ENCODE measurements at places on chromosomes 2 and 18. TPM values are rescaled to one million over a fixed set of nuclear protein-coding genes. Genes with fewer than 3 reads are reported as not detected.

Gene KATNAL2
- polyA plus RNA-seq = 0.54 TPM

DNA sequence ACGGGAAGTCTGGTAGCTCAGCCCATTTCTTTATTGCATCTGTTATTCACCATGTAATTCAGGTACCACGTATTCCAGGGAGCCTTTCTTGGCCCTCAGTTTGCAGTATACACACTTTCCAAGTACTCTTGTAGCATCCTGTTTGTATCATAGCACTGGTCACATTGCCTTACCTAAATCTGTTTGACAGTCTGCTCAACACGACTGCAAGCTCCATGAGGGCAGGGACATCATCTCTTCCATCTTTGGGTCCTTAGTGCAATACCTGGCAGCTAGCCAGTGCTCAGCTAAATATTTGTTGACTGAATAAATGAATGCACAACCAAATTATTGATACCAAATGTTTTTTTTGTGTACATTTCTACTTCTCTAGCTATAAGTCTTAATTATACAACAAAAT lies 11.2 kb upstream of the IL18R1 start:
- no peaks in the 10 kb centered on the region for H3K36me3 ChIP-seq
- no peak overlapping the region for H3K4me3 ChIP-seq
- no peak overlapping the region for H3K27ac ChIP-seq
- no peaks in the 10 kb centered on the region for H3K27me3 ChIP-seq
- H3K4me1 ChIP-seq = no peaks in the 10 kb centered on the region
- DNase-seq = no peak

Gene CRYBA2
- not detected for polyA plus RNA-seq

DNA sequence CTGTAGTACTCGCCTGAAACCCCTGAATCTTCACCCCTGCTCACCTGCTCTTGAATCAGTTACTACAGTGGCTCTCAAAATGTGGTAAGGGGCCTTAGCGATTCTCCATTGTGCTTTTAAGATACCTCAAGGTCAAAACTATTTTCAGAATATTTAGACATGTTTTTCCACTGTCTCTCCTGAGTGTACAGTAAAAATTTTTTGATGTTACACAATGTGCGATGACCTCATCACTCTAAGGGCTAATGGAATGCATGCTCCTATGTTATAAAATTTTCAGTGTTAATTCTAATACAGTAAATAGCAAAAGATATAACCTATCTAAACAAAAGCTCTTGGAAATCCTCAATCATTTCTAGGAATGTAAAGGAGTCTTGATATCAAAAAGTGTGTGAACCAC lies 336.9 kb upstream of the PKDCC start:
- H3K36me3 ChIP-seq = no peaks in the 10 kb centered on the region
- no peak overlapping the region for H3K4me3 ChIP-seq
- H3K27me3 ChIP-seq = no peaks in the 10 kb centered on the region

GRCh38 chr18:57131101-57131500 lies 15.8 kb upstream of the BOD1L2 start:
- H3K36me3 ChIP-seq = no peaks in the 10 kb centered on the region
- no peaks in the 10 kb centered on the region for H3K27me3 ChIP-seq
- no peak overlapping the region for H3K27ac ChIP-seq
- no peak overlapping the region for H3K4me3 ChIP-seq
- no peak for DNase-seq

DNA sequence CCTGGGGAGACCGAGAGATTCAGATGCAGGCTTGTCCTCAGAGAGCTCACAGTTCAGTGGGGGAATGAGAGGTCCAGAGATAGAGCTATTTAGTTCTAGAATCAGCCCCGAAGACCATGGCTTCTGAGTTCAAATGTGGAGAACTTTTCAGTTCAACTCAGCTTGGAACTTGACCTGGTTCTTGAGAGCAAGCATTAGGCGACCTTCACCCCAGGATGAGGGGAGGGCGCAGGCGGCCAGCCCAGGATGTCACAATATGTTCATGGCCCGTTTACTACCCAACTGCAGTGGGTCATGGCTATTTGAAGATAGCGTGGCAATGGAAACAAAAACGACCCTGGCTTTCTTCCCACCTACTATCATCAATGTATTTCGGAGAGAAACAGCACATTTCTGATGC lies 33.8 kb downstream of the DCDC2C start:
- H3K27ac ChIP-seq = no peak overlapping the region
- no peak overlapping the region for H3K4me3 ChIP-seq
- no peaks in the 10 kb centered on the region for H3K27me3 ChIP-seq
- H3K36me3 ChIP-seq = no peaks in the 10 kb centered on the region
